ENCODE measurements at places on chromosomes 3 and 15.

DNA sequence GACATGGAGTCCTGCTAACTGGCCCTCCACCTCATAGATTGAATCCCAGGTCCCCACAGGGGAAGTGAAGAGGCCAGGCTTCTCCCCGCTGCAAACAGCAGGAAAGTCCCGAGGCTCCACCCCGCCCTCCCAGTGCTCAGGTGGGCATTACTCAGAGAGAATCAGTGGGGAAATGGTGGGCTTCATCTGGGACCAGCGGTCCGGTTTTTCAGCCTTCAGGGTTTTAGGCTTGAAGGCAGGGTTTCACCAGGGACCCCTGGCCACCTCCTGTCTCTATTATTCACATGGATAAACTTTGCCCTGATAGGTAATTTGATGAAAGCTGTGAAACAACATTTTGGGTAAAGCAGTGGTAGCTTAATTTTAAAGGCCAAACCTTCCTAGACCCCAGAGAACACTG is 31.3 kb downstream of the MKRN3 start:
- DNase-seq, result no peak

DNA sequence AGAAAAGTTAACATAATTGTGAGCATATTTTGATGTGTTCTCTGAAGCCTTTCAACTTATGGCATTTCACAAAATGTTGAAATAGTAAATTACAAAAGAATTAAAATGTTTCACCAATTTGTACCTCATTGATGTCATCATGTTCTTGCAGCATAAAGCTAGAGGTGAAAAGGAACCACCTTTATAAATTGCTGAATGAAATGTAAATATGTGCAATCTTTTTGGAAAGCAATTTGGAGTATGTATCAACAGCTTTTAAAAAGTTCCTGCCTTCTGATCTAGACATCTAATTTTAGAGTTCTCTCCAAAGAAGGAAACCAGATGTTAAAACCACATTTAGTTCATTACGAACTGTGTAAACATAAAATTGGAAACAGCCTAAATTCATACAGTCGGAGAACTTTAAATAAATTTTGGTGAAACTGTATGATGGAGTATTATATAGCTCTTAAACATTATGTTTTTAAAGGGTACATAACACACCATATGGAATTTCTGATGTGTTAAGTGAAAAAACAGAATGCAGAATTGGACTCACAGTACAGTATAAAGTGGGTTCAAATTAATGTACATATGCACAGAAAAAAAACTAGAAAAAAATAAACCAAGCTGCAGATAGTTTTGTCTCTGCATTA is 311.2 kb upstream of the NAALADL2 start:
- no peak for DNase-seq

DNA sequence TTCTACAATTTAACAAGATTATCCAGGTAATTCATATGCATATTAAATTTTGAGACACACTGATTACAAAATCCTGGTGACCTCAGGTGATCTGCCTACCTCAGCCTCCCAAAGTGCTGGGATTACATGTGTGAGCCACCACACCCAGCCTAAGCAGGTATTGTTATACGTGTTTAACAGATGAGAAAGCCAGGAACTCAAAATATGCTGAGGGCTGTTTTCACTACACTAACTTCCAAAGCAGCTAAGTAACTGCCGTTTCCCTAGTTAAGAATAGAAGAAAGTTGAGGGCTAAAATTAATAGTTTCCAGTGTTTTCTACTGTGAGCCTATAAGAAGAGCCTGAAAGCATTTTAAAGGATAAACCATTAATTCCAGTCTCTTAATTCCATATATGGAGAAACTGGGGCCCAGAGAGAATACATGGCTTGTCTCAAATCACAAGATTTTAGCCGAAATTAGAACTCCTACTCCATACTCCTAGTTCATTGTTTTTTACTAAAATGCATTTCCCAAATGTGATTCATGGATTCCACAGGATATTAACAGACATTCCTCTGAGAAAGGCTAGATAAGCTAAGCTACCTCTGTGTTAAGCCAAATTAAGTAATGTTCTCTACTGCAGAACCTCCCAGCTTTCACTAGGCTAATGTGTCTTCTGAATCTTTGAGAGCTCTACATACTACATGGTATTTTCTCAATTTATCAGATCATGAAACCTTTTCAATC is 17.0 kb upstream of the AVEN start:
- DNase-seq, result peak; percentile 73

- DNase-seq, result peak; percentile 45
Measured at GRCh38 chr3:12948891-12949711, 107.7 kb upstream of the RPL32 start.

DNA sequence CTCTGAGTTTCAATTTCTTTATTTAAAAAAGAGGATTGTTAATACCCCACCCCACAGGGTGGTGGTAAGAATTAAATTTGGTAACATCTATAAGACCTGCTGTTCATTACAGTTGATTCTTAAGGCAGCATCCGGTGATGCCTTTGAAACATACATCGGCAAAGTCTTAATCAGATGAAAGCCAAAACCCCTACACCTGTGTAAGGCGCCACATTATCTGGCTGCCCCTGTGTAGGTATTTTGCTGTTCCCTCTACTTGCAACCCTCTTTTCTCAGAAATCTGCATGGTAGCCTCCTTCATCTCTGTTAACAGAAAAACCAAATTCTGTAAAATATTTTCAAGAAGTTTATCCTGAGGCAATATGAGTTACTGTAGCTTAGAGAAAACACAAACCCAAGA is 90.0 kb downstream of the ST6GAL1 start:
- DNase-seq, result no peak

GRCh38 chr3:169432708-169433432 is 230.6 kb downstream of the MECOM start:
- peak; percentile 31 for DNase-seq

DNA sequence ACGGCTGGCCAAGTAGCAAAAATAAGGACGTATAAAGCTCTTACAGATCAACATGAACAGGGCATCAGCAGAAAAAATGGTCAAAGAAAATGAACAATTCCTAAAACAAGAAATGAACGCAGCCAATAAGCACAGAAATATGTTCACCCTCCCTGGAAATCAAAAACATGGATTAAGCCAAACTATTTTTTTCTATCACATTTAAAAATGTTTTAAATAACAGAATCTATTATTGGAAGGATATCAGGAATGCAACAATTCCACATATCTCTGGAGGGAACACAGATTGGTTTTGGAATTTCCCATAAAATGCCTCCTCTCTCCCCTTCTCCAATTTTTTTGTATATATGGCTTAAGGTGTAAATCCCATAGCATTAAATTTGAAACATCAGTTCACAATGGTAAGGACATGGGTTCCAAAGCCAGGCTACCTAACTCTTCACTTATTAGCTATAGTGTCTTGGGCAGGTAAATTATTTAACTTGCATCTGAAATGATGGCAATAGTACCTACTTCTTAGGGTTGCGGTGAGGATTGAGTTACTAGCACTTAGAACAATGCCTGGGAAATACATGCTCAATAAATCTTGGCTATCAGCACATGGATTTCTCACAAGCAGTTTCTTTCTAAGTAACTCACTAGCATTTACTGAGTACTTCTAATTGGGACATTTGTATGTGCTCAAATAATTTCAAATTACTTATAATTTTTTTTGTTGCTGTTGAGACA is 10.1 kb downstream of the UACA start:
- no peak for DNase-seq

DNA sequence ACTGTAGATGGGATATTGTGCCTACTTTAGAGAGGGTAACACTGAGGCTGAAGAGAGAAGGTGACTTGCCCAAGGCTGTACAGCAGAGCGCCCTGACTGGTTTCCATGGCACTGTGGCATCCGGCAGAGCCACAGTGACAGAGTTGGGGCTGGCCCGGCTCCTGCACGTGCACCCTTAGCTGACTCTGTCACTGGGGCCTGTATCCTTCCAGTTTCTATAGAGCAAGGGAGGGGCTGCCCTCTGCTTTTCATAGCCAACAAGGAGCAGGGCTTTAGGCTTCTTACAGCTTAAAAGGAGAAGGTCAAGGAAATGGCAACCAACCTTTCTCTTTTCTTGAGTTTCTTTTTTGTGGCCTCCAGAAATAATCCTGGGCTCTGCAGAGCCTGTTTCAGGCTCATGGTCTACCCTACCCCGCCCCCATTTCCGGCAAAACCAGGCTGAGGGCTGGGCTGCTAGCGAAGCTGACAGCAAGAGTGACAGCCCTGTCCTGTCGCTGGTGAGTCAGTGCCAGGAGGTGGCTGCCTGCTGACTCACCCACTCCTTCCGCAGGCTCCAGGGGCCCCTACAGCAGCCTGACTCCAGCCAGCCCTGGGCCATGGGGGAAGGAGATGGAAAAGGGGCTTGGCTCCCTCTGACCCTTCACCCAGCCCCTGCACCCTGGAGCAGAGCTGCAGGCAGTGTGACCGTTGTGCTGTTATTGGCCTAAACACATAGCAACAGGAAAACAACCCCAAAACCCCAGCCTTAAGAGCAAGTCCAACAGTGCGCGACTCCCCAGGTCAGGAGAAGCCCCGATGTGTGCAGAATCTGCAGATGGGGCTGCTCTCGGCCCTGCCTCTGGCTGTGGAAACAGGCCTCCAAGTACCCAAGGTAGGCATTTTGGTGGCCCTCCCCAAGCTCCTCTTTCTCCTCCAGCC is 29.8 kb downstream of the SLC6A6 start:
- peak; percentile 83 for DNase-seq
